Calu3 (cell line): ENCODE measurements at places on chromosomes 1 and 21. TPM values are rescaled to one million over a fixed set of nuclear protein-coding genes. Genes with fewer than 3 reads are reported as not detected.

The KIF14 gene
- total RNA-seq: 17.2 and 20.7 TPM in 2 replicates

The PGBD5 gene
- 27.4 and 37.8 TPM in 2 replicates for total RNA-seq

The IL20 gene
- total RNA-seq: not detected in 2 replicates

The TSACC gene
- total RNA-seq: 1.4 and 2.0 TPM in 2 replicates

The TENT5C gene
- total RNA-seq: 0.28 and 0.44 TPM in 2 replicates

The ITLN2 gene
- not detected in 2 replicates for total RNA-seq

The SAMD11 gene
- 0.27 and 0.54 TPM in 2 replicates for total RNA-seq

- no peak for DNase-seq
These were observed 3.6 kb downstream of the GPR157 start for GRCh38 chr1:9125325-9125724.

GRCh38 chr21:34882719-34883131, 166.4 kb downstream of the RUNX1 start:
- DNase-seq: no peak

GRCh38 chr1:205676597-205676996, 3.7 kb downstream of the SLC45A3 start:
- no peak for DNase-seq

- no peak for DNase-seq
These were observed 13.9 kb downstream of the FAM151A start for GRCh38 chr1:54609301-54609921.

GRCh38 chr1:83818916-83819315, 180.0 kb downstream of the TTLL7 start:
- DNase-seq: no peak

GRCh38 chr1:100834777-100835660, 59.6 kb downstream of the EXTL2 start:
- peak; percentile 6 for DNase-seq

- no peak for DNase-seq
These were observed 2.4 kb downstream of the TP73 start for GRCh38 chr1:3654549-3655281.

GRCh38 chr1:33147997-33148314, 33.9 kb downstream of the TRIM62 start:
- peak; percentile 24 for DNase-seq

- DNase-seq: no peak
These were observed 41.7 kb downstream of the COQ8A start for GRCh38 chr1:226981838-226982237.
